HFFc6 (cell line): ENCODE measurements at places on chromosomes 3 and 15.

- H3K4me3 ChIP-seq: no peak overlapping the region
- DNase-seq: no peak
- H3K27ac ChIP-seq: no peak overlapping the region
- H3K27me3 ChIP-seq: 0 out of 2 replicates have a peak, but pooled peaks cover 3% of the 10 kb centered on the region
- no peaks in the 10 kb centered on the region for H3K36me3 ChIP-seq
- no peaks in the 10 kb centered on the region for H3K4me1 ChIP-seq
Observed at GRCh38 chr15:33438396-33438795, 127.6 kb downstream of the RYR3 start.

- H3K27ac ChIP-seq: no peak overlapping the region
- peaks cover 28% of the 10 kb centered on the region for H3K4me1 ChIP-seq
- H3K36me3 ChIP-seq: no peaks in the 10 kb centered on the region
- no peak overlapping the region for H3K4me3 ChIP-seq
- H3K27me3 ChIP-seq: peaks cover 3% of the 10 kb centered on the region
Observed at GRCh38 chr3:187946981-187947380, 201.7 kb upstream of the BCL6 start.

GRCh38 chr3:109050591-109051167 is 67.3 kb downstream of the MORC1 start:
- H3K27me3 ChIP-seq: no peaks in the 10 kb centered on the region
- H3K4me1 ChIP-seq: no peaks in the 10 kb centered on the region
- no peak for DNase-seq
- H3K4me3 ChIP-seq: no peak overlapping the region

GRCh38 chr3:67685499-67685898 is 31.1 kb upstream of the SUCLG2 start:
- no peaks in the 10 kb centered on the region for H3K27me3 ChIP-seq
- DNase-seq: no peak
- peaks cover under 1% of the 10 kb centered on the region; the same call in 1 of the 2 replicates for H3K36me3 ChIP-seq
- peak overlapping the region; percentile 27; the same call in 1 of the 2 replicates for H3K4me3 ChIP-seq
- H3K27ac ChIP-seq: no peak overlapping the region; the same call in 1 of the 2 replicates

DNA sequence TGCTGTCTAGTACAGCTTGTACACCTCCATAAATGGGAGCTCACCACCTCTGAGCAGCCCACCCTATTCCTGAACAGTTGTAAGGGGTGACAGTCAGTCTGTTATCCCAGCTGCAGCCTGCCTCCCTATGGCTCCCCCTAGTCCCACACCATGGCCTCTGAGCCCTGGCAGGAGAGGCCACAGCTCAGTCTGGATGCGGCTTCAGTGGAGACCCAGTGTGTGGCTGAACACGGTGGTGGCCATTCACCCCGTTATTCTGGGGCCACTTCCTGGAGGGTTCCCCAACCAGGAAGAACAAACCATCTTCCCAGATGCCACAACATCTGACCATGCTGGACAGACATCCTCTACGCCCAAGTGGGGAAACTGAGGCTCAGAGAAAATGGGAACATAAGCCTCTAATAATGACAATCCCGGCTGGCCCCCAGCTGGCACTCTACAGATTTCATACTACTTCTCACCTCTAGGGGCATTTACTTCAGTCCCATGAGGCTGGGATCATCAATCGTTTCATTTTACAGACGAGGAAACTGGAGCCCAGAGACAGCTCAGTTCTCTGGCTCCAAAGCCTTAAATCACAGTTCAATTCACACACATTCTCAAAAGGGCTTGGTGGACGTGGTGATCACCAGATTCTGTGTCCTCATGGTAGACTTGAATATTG is 9.2 kb upstream of the GRIP2 start:
- no peaks in the 10 kb centered on the region for H3K36me3 ChIP-seq
- no peak overlapping the region for H3K4me3 ChIP-seq
- H3K27ac ChIP-seq: no peak overlapping the region

- H3K4me1 ChIP-seq: peaks cover 6% of the 10 kb centered on the region; the same call in 1 of the 2 replicates
- no peak for DNase-seq
- no peak overlapping the region for H3K4me3 ChIP-seq
- peaks cover 33% of the 10 kb centered on the region for H3K27me3 ChIP-seq
- no peak overlapping the region for H3K27ac ChIP-seq
Observed at GRCh38 chr3:12148183-12148940, 10.3 kb downstream of the TIMP4 start.

GRCh38 chr15:40354408-40355171 is 3.4 kb upstream of the DISP2 start:
- DNase-seq: no peak
- H3K27me3 ChIP-seq: peaks cover 26% of the 10 kb centered on the region

GRCh38 chr3:141384157-141384556 is 15.9 kb downstream of the ZBTB38 start:
- peak; percentile 76 for DNase-seq
- peaks cover 63% of the 10 kb centered on the region for H3K36me3 ChIP-seq
- H3K27ac ChIP-seq: peak overlapping the region; percentile 97
- H3K4me3 ChIP-seq: peak overlapping the region; percentile 84

DNA sequence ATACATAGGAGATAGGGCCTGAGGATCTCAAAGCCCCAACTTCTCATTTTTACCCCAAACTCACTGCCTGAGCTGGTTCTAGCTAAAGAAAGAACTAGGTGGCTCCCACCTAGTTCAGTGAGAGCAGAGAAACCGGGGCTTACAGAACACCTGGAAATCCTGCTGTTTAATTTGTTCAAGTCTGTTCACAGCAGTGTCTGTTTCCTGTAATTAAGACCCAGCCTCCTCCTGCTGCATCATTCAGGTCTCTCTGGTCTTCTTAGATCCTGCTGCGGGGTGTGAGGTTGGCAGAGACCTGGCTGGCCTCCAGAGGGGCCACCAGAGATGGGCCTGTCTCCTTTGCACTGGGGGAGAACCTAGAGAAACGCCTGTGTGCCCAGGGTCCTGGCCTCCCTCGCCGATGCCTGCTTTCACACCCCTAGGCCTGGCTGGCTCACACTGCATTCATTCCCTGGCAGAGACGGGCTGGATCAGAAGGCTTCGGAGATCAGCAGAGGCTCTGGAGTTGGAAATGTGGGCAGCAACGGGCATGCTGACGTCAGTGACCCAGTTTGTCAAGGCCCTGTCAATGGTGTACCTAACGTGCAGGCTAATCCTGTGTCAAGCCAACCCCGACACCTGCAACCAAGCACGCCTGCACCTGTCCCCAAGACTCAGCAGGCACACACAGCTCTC is 4.9 kb upstream of the CHRNA3 start:
- DNase-seq: no peak
- no peaks in the 10 kb centered on the region for H3K36me3 ChIP-seq
- no peaks in the 10 kb centered on the region for H3K4me1 ChIP-seq
- H3K27me3 ChIP-seq: peaks cover 51% of the 10 kb centered on the region
